ENCODE measurements at places on chromosomes 3 and 15.

DNA sequence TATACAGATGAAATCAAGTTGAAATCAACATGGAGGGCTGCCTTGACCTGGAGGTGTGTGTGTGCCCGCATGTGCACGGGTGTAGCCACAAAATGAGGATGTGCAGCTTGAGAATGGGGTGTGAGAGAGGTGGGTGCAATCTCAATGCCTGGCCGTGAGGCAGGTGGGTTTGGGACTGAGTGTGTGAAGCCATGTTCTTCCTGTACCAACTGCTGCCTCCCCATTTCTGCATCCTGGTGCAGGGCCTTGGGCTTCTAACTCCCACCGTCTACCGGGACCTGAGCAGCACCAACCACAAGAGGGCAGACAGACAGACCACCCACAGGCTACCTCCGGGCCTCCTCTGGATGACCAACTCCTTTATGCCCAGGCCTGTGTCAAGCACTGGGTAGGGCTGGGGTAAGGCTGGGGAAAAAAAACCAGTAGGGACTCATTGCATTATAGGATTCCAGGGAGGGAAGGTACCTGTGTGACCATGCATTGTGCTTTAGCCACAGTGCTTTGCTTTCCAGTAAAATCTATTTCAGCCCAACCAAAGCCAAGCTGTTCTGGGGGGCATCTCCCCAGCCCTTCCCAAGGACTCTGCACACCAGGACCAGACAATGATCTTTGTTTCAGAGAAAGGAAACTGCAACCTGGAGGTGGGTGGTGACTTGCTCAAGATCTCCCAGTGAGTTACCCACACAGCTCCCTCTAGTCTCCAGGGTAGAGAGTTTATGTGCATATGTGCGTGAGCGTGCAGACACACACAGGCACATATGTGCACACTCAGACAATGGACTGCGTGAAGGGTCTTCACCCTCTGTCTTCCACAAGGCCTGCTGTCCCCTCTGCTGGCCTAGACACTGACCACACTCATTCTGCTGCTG is 162.2 kb upstream of the TLE3 start:
- DNase-seq = no peak

DNA sequence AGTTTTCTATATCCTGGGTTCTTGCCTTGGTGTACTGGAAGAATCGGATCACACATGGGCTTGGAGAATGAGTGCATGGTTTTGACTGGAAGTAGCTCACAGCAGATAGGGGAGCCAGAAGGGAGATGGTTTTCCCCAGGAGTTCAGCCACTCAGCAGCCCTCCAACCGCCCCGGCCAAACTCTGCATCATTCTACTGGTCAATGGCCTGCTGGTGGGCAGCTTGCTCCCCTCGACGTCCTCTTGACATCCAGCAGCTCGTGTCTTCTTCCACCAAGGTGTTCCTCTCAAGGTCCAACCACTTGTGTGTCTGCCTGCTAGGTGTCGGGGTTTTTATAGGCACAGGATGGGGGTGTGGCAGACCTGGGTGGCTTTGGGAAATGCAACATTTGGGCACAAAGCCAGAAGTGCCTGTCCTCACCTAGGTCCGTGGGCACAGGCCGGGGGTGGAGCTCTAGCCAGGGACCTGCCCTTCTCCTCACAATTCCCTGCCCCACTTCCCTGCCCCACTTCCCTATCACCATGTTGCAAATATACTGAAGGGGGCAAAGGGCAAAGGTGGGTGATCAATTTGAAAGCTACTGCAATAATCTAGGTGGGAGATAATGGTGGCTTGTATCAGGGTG is 3.0 kb upstream of the GTPBP8 start:
- no peak for DNase-seq

DNA sequence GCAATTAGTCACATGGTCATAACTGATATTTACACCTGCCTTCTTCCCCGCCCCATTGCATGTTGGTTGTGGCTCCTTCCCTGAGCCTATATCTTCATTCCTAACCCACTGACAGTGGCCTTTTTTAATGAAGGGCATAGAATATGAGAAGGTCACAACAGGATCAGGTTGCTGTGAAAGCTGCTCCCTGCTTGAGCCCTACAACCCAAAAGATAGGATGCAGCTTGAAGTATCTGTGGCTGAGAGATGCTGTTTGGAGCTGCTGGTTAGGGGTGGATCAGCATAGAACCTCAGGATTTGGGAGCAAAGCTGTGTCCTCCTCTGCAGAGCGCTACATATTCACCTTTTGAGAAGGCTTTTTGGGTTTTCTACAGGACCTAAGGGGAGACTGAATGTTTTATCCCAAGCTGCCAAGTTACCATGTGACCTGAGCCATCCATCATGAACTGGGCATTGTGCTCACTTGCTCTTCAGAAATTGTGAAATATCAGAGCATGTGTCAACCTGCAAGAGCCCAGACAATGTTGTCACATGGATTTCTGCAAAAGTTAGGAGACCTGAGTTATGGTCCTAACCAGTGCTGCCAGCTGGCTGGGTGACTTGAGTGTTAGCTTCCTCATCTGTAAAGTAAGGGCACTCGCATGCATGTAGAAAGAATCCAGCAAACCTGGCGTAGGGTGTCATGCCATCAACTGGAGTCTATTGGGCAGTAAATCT is 49.8 kb upstream of the ARL8B start:
- no peak for DNase-seq

DNA sequence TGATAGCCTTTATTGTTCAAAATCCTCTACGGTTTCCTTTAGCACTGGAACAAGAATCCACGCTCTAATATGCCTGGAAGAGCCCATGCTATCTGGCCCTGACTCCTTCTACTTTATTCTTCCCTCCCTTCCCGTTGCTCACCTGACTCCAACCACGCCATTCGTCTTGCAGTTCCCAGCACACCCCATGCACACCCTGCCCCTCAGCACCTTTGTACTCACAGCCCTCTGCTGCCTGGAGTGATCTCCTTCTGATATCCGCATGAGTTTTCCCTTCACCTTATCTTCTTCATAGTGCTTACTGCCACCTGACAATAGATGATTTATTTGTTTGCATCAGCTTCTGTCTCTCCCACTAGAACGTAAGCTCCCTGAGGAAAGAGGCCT is 16.6 kb upstream of the BCL2A1 start:
- no peak for DNase-seq

DNA sequence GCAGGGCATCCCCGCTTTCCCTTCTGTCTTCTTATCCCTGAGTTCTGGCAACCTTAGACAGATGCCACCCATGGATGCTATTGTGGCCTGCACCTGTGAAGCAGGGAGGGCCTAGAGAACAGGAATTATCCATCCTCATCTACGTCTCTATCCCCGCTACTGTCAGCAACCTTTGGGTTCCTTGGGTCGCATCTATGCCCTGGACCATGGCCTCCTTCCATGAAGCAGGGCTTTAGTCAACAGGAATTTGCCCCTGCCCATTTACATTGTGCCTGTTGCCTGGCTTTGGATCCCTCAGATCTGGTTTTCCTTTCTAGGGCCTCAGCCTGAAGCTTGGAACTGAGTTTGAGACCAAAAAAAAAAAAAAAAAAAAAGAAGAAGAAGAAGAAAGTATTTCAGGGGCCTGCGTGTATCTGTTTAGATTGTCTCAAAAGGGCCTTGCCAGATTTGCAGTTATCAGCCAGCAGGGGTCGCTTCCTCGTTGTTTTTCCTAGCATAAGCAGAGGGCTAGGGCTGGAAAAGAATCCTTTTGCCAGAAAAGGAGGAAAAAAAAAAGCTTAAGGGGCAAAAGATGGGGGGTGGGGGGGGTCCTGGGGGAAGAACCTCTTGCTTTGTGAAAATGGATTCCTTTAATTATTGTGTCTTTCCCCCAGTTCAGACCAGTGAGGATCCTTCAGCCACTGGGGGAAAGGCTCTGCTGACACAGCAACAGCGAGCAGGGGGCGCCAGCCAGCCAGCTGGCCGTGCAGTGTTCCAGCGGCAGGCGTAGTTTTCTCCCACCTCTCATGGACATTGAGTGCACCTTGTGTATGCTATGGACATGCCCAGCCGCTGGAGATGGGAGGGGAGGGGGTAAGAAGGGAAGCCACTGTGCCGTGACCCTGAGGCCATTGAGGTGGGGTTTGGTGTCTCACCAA is 65.7 kb upstream of the ALDH1L1 start:
- DNase-seq = peak; percentile 51

GRCh38 chr15:70853973-70854665 is at the start of gene LARP6:
LARP6 (minus strand) TSS chr15:70854157; CDS start chr15:70854088, 69 bp downstream.
- no peak for DNase-seq

DNA sequence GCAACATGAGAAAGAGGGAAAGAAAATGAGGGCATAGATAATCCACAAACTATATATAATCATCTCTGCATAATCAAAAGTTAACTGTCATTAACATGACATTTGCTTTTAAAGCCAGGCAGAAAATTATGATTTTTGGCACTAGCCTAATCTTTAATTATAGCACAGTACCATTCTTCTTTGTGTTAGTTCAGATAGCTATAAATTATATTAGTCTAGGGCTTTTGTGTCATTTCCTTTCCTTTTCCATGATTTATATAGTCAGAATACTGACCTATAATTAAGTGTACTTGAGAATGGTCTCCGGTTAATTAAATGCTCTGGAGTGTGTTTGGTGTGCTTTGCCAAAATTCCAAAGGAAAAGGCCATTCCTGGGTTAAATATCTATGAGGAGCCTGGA is 441.9 kb upstream of the THRB start:
- no peak for DNase-seq

- DNase-seq = no peak
Measured at GRCh38 chr15:28900041-28900891, 14.5 kb downstream of the APBA2 start.

GRCh38 chr15:52415628-52416027 is 113.1 kb downstream of the MYO5A start:
- DNase-seq = no peak

- DNase-seq = no peak
Measured at GRCh38 chr3:197564097-197564843, 8.5 kb upstream of the BDH1 start.

- no peak for DNase-seq
Measured at GRCh38 chr3:138241676-138242075, 54.6 kb downstream of the ARMC8 start.

GRCh38 chr15:39287322-39288195 is 293.3 kb upstream of the THBS1 start:
- DNase-seq = no peak

- DNase-seq = no peak
Measured at GRCh38 chr15:56327721-56328502, 37.3 kb upstream of the TEX9 start.

- DNase-seq = no peak
Measured at GRCh38 chr3:14274999-14275961, 96.7 kb downstream of the LSM3 start.

DNA sequence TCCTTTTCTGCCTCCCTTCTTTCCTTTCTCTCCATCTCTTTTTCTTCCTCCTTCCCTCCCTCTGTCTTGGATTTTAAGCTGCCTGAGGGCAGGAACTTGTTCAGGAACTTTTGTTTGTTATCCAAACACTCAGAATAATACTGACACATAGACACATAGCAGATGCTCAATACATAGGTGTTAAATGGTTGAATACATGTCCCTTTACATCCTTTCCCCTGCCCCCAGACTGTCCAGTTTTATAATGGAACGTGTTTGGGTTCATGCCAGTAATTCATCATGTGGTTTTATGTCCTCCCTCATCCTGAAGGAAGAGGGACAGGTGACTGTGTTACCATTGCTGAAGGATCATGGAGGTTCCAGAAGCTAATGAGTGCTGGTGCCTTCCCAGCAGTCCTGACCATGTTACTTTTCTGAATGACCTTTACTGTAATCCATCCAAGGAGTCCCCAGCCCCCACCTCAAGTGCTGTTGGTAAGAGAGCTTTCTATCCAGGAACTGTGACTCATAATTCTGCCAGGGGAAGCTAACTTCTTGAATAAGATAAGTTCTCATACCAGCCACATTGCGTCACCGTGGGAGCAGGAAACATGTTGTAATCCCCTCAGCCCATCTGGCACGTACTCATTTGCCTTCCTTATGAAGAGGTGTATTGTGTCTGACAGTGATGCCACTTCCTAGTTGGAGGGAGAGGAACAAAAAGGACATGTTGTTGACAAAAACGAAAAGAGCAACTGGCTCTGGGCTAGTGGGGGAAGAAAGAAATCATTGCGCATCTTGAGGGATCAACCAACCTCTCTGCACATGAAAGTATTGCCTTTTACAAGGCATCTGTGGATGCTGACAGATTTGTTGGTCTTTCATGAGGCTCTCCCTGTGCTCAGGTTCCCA is 52.4 kb downstream of the IL1RAP start:
- DNase-seq = peak; percentile 97

GRCh38 chr3:161104561-161105551 is at the start of gene B3GALNT1:
B3GALNT1 (minus strand) TSS chr3:161105349; CDS start chr3:161086754, 18,595 bp downstream.
- peak; percentile 26 for DNase-seq

DNA sequence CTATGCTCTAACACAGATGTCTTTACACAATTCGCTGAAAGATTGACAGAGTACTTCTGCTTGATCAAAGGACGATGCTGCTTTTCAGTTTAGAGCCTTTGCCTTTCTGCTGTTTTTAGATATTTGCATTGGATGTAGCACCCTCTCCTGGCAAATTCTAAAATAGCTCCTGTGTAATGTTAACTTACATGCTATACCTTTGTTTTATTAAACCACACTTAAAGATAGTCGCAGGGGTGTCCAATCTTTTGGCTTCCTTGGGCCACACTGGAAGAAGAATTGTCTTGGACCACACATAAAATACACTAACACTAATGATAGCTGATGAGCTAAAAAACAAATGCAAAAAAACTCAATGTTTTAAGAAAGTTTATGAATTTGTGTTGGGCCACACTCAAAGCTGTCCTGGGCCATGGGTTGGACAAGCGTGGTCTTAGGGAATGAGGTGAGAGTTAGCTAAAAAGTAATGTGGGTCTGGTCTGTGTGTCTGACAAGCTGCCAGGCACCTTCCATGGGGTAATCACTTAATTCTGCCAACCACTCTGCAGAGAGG is 62.9 kb downstream of the ATG7 start:
- DNase-seq = peak; percentile 63

DNA sequence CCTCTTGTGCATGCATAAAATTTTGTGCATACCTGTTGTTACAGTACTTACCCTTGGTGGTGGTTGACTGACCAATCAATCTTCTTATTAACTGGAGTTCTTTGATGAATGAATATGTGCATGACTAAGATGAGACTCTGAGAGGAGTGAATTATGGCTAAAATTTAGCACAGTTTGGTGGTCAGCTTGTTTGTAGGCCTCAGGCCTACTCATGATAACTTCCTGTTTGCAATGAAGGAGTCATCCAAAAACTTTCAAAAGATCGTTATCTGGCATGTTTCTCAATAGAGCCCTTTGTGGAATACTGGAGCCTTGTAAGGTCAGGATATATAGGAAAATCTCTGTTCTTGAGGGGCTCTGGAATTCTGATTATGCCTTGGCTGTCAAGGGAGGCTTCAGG is 66.5 kb downstream of the LEKR1 start:
- no peak for DNase-seq
